ENCODE measurements at places on chromosomes 13 and 19. TPM values are rescaled to one million over a fixed set of nuclear protein-coding genes. Genes with fewer than 3 reads are reported as not detected.

GRCh38 chr13:70668293-70668692 lies 560.0 kb upstream of the KLHL1 start:
- no peak overlapping the region for H3K27ac ChIP-seq
- no peaks in the 10 kb centered on the region for H3K4me1 ChIP-seq
- no peaks in the 10 kb centered on the region for H3K36me3 ChIP-seq
- DNase-seq, result no peak
- no peaks in the 10 kb centered on the region for H3K27me3 ChIP-seq
- no peak overlapping the region for H3K4me3 ChIP-seq

DNA sequence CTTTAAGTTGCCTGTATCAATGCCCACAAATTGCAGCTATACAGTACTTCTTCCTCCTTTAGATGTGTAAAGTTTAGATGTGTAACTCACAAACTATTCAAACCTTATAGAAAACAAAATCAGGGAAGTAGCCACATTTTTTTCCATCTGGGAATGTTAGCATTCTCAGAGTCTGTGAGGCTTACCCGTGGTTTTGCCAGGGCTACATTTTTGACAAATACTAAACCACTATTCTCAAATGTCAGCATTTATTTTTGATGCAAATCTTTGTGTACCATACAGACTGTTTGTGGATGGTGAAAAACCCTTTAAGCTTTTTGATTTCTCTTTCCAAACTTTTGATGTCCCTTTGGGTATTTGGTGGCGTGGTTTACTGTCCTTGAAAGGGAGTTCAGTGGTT lies 216.4 kb downstream of the POSTN start:
- no peak overlapping the region for H3K27ac ChIP-seq
- no peaks in the 10 kb centered on the region for H3K4me1 ChIP-seq
- no peaks in the 10 kb centered on the region for H3K36me3 ChIP-seq
- no peak overlapping the region for H3K4me3 ChIP-seq

- H3K4me1 ChIP-seq, result no peaks in the 10 kb centered on the region
- no peak overlapping the region for H3K27ac ChIP-seq
- no peak overlapping the region for H3K4me3 ChIP-seq
- no peaks in the 10 kb centered on the region for H3K27me3 ChIP-seq
Measured at GRCh38 chr13:49388091-49388635, 55.7 kb downstream of the CAB39L start.

DNA sequence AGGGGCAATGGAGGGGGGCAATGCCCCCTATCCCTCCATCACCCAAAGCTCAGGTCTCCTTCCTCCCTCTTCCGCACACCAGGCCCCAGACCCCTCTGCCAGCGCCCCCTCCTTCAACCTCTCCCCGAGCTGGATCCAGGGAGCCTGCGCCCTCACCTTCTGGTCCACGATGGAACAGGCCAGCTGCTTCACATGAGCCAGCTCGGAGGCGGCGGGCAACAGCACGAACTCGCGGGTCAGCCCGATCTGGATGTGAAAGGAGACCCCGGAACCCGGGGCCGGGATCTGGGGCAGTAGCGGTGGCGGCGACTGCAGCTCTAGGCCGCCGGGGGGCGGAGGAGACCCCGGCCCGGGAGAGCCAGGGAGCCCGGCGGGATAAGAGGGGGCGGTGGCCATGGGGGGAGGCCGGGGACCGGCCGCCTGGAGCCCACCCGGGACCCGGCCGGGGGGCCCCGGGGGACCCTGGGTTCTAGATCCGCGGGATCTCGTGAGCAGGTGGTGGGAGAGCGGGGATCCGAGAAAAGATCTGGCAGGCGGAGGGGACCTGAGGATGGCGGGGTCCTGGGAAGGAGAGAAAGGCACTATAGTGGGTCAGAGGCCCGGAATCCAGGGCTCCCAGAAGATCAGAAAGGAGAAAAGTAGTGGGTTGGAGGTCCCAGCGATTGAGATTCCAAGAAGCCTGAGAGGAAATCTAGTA lies 791 bp downstream of the PRKD2 start:
- peak overlapping the region; percentile 95 for H3K4me3 ChIP-seq
- peak overlapping the region; percentile 96 for H3K27ac ChIP-seq
- peak; percentile 57 for DNase-seq
- peaks cover 35% of the 10 kb centered on the region for H3K36me3 ChIP-seq
- H3K4me1 ChIP-seq, result peaks cover 33% of the 10 kb centered on the region
- H3K27me3 ChIP-seq, result no peaks in the 10 kb centered on the region

- peaks cover 40% of the 10 kb centered on the region for H3K27me3 ChIP-seq
- no peak overlapping the region for H3K27ac ChIP-seq
- no peak overlapping the region for H3K4me3 ChIP-seq
- no peaks in the 10 kb centered on the region for H3K36me3 ChIP-seq
Measured at GRCh38 chr19:44851427-44851826, 5.3 kb downstream of the NECTIN2 start.

GRCh38 chr13:108267347-108267746 lies 2.2 kb upstream of the TNFSF13B start:
- no peak overlapping the region for H3K4me3 ChIP-seq
- no peak for DNase-seq
- H3K27ac ChIP-seq, result no peak overlapping the region
- peaks cover 6% of the 10 kb centered on the region for H3K36me3 ChIP-seq
- H3K27me3 ChIP-seq, result no peaks in the 10 kb centered on the region
- peaks cover 37% of the 10 kb centered on the region for H3K4me1 ChIP-seq

The ZNF90 gene
- 16.6 TPM for total RNA-seq

The ARL11 gene
- 2.1 TPM for total RNA-seq

The PGLYRP1 gene
- total RNA-seq, result not detected

All from activated CD8-positive, alpha-beta memory T cell treated with anti-CD3 and anti-CD28 coated beads, Interleukin-2, amount 10 ng/mL, durations not matched to agents 7 days and 5 days (primary cell).